ENCODE measurements at places on chromosomes 7 and 10.

DNA sequence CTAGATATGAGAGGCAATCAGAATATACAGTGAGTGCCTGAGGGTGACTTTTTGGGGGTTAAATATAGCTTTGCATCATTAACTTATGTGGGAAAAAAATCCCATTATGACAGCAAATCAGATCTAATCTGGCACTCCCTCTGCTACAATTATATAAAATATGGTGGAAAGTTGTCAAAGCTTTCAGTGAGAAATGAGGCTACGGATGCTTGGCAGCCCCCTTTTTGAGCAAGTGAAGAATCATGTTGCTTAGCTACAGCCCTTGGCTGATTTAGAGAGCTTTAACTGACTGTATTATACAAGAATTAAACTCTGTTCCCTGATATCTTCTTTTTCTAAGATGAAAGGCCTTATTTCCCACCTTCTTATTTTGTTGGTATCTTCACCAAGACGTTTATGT is 57.4 kb downstream of the GPR158 start:
- DNase-seq, result no peak

GRCh38 chr10:104247513-104248146 is 7.1 kb upstream of the GSTO1 start:
- no peak for DNase-seq

- DNase-seq, result no peak
These were observed 660.4 kb upstream of the LRRTM3 start for GRCh38 chr10:66265398-66265797.

- peak; percentile 52 for DNase-seq
These were observed 67.4 kb downstream of the GBF1 start for GRCh38 chr10:102312683-102313082.

- DNase-seq, result no peak
These were observed 26.0 kb downstream of the CABCOCO1 start for GRCh38 chr10:61688551-61689308.

DNA sequence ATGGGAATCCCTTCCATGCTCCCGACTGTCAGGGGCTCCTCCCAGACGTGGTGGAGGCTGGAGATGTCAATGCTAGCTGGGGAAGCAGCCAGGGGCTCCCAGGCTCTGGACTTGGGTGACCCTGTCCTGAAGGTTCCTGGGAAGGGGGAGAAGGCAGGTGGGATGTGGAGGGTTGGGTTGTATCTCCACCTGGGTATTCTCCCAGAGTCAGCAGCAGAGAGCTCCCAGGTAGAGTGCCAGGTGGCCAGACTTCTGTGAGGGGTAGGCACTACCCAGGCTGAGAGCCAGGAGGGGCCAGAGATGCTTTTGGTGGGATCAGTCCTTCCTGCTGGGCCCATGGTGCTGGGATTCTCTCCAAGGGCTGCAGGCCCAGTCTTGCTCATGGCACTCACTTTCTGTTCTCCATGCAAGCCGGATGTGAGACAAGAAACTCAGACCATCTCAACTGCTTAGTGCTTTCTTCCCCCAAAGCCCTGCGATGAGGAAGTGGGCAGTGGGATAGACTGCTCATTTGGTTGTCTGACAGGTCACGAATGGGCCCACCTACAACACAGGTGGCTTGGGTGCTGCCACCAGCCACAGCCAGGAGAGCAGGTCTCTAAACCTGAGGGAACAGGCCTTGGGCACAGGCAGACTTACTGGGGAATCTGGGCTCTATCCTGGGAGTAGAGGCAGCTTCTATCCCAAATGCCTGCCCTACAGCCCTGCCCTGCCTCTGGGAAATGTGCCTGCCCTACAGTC is 52.5 kb upstream of the CAMK2B start:
- DNase-seq, result no peak

GRCh38 chr7:20151708-20152456 is 65.3 kb downstream of the MACC1 start:
- DNase-seq, result no peak

GRCh38 chr7:106223156-106223555 is 61.6 kb downstream of the NAMPT start:
- no peak for DNase-seq

- DNase-seq, result no peak
These were observed 266.8 kb downstream of the CELF2 start for GRCh38 chr10:11284291-11285085.

DNA sequence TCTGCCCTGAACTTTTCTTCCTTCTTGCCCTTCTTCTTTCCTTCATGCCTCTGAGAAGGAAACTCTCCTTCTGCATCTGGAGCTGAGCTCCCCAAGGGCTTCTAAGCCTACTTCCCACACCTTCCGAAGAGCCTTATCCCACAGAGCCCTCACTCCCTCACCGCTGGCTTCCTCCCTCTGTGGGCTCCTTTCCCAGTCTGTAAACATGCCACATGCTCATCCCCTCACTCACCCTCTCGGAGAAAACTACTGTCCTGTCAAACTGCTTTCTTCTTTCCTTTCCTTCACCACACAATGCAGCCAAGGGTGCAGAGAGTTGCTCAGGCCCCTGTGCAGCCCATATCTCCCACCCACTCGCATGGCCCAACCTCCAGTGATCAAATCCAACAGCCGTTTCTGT is 18.1 kb downstream of the ANKRD16 start:
- peak; percentile 55 for DNase-seq

- DNase-seq, result no peak
These were observed 25.1 kb downstream of the AQP1 start for GRCh38 chr7:30936650-30937245.

GRCh38 chr7:127798769-127799372 is 146.9 kb downstream of the SND1 start:
- no peak for DNase-seq

DNA sequence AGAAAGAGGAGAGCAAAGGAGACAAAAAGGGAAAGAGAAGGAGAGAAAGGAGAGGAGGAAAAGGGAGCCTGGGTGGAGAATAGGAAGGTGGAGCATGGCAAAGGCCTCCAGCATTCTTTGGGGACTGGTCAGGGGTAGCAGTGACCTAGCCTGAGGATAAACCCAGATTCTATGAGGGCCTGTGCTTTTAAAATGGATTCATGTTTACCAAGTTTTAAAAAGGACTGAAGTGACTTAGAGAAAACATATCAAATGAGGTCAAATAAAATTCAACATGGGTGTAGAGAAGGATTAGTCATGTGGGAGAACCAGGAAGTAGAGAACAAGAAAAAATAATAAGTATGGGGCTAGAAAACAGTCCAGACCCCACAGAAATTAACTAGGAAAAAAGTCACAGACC is 20.7 kb downstream of the CREB3L2 start:
- DNase-seq, result no peak

DNA sequence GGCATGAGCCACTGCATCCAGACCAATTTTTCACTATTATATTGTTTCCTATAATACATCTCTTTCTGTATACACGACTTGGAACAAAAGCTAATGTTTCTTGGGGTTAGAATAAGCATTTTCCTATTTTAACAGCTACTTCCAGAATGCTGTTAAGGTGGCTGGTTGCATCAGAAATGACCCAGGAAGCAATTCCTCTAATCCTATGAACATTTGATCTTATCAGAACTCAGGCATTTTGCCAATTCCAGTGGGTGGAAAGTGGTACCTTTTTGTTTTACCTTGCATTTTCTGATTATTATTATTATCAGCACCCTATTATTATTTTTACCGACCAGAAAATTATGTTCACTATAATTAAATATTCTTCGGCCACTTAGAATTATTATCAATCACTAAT is 73.3 kb downstream of the NDUFB2 start:
- no peak for DNase-seq

GRCh38 chr7:106626376-106627164 is 34.4 kb downstream of the CCDC71L start:
- no peak for DNase-seq

GRCh38 chr10:12050528-12050927 is 7.9 kb upstream of the UPF2 start:
- DNase-seq, result no peak

DNA sequence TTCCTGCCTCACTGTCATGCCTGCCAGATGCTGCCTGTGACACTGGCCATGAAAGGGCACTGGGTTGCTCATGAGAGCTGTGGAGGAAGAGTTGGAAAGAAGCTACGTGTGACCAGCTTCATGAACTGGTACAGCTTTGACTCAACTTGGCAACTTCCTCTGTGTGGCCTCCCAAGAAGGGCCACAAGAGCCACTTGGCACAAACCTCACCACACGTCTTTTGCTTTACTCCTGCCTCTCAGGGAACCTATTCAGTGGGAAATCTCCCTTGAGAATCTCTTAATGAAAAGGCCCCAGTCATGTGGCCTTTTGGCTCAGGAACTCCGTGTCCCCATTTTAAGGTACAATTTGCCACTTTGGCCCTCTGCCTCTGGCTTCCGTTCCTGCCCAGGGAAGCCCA is 54.5 kb downstream of the FRMD4A start:
- DNase-seq, result no peak

DNA sequence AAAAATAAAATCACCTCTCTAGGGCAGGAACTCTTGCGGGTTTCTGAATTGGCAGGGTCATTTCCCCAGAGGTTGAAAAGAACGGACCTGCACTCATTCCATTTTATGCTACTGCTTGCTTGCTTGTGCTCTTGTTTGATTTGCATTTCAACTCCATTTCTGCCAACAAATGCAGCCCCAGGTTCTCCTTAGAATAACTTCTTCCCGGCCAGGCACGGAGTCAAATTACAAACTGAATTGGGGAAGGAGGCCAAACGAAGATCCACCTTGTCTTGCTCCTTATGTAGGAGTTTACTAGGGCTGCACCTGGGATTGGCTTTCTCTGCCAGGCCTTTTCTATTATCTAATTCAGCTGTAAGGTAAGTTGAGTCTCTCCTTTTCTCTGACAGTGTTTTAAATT is 79.6 kb downstream of the HGF start:
- DNase-seq, result peak; percentile 48

DNA sequence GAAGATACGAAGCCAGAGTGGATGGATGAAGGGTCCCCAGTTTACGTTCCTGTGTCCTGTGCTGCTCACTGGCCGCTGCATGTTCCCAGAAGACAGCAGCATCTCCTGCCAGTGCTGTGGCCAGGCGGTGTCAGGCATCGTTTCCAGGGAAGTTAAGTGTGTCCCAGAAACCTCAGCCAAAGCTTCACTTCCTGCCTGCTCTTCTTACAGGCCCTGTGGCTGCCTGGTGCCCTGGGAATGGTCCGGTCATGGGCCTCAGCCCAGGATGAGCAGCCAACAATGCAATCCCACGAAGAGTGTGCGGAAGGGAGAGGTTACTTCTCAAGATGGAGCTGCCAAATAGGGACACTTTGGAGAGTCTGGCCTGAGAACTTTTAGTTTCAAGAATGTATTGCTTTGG is 99.7 kb upstream of the TARP start:
- DNase-seq, result no peak

Data from iris pigment epithelial cell (primary cell).